NK-92 treated with Interleukin-12 subunit alpha and Interleukin-12 subunit beta, amount 100 ng/mL, for 24 hours (cell line): ENCODE measurements at places on chromosomes 13 and 19.

GRCh38 chr13:97478247-97478646 is 44.3 kb downstream of the RAP2A start:
- DNase-seq = no peak

- DNase-seq = no peak
These were observed 319.6 kb downstream of the ZNF536 start for GRCh38 chr19:30691819-30692166.

DNA sequence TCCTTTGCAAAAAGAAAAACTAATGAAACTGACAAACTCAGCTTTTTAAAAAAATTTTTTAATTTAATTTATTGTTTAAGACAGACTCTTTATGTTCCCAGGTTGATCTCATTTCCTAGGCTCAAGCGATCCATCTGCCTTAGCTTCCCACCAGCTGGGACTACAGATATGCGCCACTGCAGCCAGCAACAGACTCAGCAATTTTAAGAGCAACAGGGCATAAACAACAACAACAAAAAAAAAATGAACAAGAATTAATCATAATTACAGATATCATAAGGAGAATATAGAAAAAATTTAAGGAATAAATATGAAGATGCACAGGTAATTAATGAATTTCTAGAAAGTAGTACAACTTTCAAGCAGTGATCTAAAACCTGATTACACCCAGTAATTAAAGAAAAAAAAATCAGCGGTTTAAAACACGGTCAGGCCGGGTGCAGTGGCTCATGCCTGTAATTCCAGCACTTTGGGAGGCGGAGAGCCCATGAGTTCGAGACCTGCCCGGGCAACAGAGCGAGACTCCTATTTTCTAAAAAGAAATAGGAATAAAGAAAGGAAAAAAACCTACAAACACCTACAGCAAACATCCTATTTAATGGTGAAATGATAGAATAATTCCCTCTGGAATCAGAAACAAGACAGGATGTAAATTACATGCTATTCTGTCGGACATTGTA is 1.4 kb downstream of the ZNF699 start:
- DNase-seq = no peak

- DNase-seq = no peak
These were observed 16.1 kb upstream of the MCF2L start for GRCh38 chr13:112952759-112953551.

DNA sequence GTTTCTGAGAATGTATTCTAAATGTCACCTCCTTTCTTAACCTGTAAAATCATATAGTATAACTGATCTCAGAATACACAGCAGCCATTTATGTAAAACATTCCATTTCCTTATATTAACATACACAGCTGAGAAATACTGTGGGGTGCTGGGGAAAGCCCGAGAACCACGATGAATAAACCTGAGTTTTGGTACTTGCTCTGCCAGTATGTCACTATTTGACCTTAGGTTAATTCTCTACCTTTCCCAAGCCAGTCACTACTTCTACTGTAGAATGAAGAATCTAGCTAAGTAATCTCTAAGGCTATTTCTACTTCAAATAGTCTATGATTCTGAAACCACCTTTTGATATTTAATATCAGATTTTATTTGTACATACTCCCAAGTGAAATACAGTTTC is 173.7 kb downstream of the TBC1D4 start:
- DNase-seq = no peak

GRCh38 chr13:86946734-86947133 is 724.4 kb upstream of the SLITRK5 start:
- no peak for DNase-seq

DNA sequence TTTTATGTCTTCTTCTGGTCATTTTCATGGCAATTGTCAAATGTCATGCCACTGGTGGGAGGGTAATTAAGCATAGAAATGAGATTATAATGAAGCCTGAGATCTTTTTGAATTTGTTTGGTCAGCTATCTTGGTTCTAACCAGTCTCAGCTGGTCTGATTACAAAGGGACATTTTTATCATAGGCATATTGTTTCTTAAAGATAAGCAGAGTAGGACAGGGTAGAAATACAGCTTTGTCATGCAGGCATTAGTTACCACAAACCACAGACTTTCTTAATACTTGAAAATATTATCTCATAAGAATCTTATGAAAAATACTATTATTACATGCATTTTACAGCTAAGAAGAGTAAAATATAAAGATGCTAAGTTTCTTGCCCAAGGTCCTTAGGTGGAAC is 1761.5 kb downstream of the PCDH9 start:
- DNase-seq = no peak

GRCh38 chr13:107329991-107330390 is 762.1 kb upstream of the ARGLU1 start:
- no peak for DNase-seq

DNA sequence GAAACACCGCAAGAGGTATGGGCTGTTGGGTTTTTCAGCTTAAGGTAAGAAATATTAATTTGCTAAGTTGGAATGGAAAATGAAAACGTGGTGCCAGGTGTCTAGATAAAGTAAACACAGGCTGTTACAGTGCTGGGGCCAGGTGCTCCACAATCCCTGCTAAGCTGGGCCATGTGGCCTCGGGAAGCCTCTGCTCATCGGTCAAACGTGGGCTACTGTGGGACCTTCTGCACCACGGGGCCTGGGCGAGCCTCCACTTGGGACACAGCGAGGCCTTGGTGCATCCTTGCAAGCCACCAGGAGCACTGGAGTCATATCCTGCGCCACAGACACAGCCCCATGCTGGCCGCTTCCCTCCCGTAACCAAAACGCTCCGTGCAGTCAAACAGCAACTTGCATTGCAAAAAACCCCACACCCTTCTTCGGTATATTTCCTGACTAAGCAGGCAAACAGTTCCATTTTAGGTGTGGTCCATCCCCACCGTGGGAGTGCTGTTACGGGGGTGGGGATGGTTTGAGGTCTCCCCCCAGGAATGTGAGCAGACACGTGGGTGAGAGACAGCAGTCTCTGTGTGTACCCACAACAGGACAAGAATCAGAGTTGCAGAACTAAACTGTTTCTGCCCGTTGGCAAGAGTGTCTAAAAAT is 96.3 kb upstream of the SOX1 start:
- no peak for DNase-seq

- no peak for DNase-seq
These were observed 21.1 kb downstream of the GTF2F2 start for GRCh38 chr13:45141369-45141768.

DNA sequence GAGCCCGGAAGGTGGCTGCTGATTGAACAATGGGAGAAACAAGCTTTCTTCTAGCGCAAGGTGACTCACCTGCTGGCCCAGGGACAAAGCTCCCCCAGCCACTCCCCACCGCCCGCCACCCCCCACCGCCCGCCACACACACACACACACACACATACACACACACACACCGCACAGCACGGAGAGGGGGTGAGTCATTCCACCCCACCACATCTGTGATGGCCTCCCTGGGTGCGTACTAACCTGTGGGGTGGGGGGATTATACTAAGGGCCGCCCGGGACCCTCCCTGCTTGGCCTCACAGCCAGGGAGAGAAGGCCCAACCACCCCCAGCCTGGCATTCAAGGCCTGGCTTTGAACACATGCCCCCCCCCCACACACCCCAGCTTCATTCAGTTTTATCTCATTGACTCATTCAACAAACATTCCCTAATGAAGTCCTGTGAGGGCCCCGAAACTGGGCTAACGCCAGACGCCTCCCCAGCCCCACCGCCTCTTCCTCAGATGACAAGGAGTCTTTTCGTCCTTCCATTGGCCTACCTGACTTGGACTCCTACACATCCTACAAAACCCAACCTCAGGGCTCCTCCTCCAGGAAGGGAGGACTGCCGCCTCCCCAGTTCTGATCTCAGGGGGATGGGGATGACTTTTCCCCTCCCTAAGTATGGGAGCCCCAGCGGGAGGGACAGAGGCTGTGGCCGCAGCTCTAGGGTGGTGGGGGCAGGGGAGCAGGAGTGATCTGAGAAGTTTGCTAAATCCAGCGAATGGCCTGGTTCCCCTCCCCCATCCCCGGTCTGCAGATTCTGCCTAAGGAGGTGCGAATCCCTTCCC is 5.8 kb upstream of the ONECUT3 start:
- DNase-seq = no peak

GRCh38 chr19:36001605-36002004 is 6.6 kb downstream of the SDHAF1 start:
- no peak for DNase-seq

- peak; percentile 86 for DNase-seq
These were observed at the start of gene TMEM147 for GRCh38 chr19:35545001-35545854. TMEM147 (plus strand) TSS chr19:35545626; CDS start chr19:35545740, 114 bp downstream.

DNA sequence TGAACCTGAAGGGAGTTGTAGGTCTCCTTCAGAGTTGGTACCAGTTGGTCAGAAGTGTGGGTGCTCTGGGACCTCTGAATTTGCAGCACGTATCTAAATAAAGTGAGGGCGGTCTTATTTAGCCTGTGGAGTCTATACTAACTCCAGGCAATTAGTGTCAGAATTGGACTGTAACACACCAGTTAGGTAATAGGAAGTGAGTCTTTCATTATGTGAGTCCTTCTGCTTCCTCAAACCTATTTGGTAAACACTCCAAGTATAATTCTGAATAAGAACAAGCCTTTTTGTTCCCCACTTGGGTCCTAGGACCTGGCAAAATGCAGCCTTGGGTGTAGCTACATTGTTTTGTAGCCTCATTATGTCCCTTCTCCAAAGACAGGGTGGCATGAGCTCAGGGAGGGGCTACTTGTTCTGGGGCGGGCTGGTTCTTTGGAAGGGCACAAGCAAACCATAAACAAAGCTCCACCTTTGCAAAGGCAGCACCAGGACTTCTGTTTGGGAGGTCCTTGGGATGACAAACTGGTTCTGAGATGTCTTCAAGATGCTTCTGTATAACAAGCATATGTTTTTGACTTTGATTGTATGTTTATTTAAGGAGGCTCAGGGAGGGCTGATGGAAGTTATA is 418.0 kb downstream of the ZNF536 start:
- DNase-seq = no peak

DNA sequence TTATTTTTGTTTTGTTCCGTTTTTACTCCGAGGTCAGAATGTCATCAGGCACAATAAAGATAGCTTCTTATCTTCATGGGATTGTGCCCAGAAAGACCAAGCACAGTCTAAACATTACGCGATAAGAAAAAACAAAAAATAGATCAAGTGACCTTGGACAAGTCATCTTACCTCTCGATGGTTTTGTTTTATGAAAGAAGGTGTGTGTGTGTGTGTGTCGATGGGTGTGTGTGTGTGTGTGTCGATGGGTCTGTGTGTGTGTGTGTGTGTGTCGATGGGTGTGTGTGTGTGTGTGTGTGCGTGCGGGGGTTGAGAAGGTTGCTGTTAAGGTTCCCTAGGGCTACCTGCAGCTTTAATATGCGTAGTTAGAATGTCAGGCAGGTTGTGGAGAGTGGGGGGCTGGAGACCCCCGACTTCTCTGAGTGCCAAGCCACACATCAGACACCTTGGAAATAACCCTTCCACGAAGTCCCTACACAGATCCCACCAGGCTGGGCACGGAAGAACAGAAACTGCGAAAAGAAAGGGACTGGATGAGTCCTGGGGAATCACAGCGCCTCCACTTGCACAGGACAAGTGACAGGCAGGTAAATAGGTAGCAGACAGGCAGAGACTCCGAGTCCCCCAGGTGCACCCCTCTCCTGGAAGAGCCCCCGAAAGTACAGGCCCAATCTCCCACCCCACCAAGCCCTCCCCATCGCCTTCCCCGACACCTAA is 458 bp upstream of the ATP8A2 start:
- no peak for DNase-seq
